Activated naive CD4-positive, alpha-beta T cell (primary cell): ENCODE measurements at places on chromosomes 11 and 22.
A peak's percentile ranks its signal among the peaks of the same experiment; 100 is the strongest.

DNA sequence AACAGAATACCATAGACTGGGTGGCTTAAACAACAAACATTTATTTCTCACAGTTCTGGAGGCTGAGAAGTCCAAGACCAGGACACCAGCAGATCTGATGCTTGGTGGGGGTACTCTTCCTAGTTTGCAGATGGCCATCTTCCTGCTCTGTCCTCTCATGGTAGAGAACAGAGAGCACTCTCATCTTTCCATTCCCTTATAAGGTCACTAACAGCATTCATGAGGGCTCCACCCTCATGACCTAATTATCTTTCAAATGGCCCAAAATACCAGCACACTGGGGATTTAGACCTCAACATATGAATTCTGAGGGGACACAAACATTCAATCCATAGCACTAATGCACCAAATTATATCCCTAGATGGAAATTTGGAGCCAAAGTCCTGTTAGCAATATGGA lies 6.1 kb downstream of the STK33 start:
- DNase-seq, result no peak

DNA sequence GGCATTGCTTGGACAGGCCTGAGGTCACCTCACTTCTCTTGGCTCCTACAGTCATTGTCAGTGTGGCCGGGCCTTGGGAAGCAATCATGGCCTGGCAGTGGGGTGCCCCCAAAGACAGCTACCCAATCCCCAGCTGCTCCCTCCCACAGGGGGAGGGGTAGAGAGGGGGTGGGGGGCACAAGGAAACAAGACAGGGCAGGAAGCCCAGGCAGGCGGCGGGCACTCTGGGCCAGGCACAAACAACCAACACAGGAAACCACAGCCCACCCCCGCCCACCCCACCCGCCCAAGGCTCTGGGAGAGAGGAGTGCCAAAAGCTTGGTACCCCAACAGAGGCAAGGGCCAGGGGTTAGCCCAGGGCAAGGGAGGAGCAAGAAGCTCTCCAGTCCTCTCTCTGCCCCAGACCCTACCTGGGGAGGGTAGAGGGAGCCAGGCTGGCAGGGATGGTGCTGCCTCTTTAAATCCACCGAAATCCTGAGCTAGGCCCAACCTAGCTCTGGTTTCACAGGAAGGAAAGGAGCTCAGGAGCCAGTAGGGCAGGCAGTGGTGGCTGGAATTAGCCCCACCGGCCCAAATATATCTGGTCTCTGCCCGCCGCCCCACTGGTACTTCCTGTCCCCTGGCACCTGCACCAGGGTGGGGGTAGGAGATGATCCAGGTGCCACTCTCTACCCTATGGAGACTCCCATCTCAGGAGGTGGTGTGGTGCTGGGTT lies 12.2 kb downstream of the BCL9L start:
- DNase-seq, result peak; percentile 45

- no peak for DNase-seq
Measured at GRCh38 chr11:27552341-27552740, 45.8 kb upstream of the LIN7C start.

GRCh38 chr11:10050561-10050960 lies 243.5 kb downstream of the SBF2 start:
- no peak for DNase-seq

DNA sequence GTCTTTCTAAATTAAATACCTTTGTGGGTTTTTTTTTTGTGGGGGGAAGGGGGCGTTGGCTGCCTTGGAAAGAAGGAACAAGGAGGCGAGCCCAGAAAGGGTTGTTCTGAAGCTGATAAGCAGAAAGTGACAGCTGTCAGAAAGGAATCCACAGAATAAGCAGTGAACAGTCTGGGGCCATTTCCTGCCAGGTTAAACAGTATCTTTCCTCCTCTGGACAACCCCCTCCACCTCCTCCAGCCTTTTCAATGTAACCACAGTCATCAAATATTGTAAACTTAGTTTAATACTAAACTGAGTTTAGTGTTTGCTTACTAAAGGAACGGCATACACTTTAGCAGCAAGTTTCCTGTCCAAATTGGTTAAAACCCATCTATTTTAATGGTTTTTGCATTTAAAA lies 271.2 kb upstream of the SYN3 start:
- DNase-seq, result no peak

DNA sequence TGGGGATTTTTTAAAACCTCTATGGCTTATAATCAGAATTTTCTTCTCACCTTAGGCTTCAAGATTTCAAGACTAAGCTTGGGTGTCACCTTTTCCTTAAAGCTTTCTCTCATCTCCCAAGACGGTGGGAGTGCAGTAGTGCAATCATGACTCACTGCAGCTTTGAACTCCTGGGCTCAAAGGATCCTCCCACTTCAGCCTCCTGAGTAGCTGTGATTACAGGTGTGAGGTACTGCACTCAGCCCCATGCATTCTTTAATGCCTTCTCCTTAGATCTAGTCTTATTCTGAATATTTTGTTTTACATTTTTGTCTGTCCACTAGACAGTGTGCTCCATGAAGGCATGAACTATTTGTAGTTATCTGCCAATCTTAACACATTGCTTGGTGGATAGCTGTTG lies 55.7 kb upstream of the FAT3 start:
- no peak for DNase-seq

DNA sequence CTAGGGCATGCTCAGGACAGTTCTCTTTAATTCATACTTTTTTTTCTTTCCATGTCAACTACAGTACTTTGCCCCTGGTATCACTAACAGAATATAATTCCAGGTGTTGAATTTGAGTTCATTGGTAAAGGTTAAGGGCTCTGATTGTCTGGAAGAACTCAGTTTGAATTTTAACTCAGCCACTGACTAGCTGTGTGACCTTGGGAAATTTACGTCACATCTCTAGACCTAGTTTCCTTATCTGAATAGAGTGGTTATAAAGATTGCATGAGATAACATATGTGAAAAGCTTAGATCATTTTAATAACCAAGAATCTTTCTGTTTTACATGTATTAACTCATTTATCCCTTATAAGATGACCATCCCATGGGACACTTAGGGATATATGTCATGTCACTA lies 15.8 kb upstream of the ZC3H12C start:
- no peak for DNase-seq

- no peak for DNase-seq
Measured at GRCh38 chr11:3434976-3435375, 56.0 kb upstream of the ZNF195 start.
